Amniotic epithelial cell (primary cell): ENCODE measurements at places on chromosomes 12 and 14.

DNA sequence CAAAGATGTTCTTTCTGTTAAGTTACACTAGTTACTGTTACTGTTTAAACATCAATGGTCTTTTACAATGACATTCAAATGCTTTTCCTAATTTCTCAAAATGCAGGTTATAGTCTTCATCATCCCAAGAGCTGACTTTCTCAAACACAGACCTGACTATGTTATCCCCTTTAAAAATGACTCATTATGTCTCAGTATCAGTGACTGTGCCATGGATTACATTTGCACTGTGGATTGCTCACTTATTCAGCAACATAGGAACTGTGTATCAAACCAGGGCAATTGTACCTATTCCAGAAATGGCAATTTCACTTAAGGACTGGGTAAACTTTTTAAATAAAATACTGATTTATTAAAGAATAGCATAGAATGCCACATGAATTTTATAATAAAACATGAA is 630.2 kb upstream of the NOVA1 start:
- DNase-seq: no peak

- DNase-seq: peak; percentile 66
Measured at GRCh38 chr14:91173221-91173670, 59.4 kb downstream of the DGLUCY start.

GRCh38 chr12:131642101-131642540 is 68.8 kb upstream of the SFSWAP start:
- DNase-seq: no peak

- no peak for DNase-seq
Measured at GRCh38 chr12:130965214-130965613, 11.5 kb downstream of the ADGRD1 start.

DNA sequence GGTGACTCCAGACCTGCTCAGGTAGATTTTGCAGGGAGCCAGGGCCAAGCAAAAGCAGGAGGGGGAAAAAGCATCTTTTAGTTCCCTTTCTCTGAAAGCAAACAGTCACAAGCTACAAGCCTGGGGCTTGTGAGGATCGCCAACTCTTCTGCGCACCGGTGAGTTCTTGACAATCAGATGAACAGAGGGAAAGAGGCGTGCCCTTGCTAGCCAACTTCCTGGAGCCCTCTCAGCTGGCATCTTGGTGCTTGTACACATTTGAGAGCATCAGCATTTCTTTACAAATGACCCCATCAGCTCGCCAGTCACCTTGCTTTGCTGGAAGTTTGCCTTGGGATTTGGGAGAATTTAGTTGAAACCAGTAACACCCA is 55.5 kb downstream of the ZNF664 start:
- DNase-seq: no peak

GRCh38 chr14:101624536-101624935 is 63.2 kb downstream of the DIO3 start:
- DNase-seq: peak; percentile 10

- DNase-seq: no peak
Measured at GRCh38 chr12:115687094-115687493, 590.4 kb downstream of the MED13L start.

- peak; percentile 71 for DNase-seq
Measured at GRCh38 chr14:65359503-65359902, 53.0 kb upstream of the FUT8 start.

DNA sequence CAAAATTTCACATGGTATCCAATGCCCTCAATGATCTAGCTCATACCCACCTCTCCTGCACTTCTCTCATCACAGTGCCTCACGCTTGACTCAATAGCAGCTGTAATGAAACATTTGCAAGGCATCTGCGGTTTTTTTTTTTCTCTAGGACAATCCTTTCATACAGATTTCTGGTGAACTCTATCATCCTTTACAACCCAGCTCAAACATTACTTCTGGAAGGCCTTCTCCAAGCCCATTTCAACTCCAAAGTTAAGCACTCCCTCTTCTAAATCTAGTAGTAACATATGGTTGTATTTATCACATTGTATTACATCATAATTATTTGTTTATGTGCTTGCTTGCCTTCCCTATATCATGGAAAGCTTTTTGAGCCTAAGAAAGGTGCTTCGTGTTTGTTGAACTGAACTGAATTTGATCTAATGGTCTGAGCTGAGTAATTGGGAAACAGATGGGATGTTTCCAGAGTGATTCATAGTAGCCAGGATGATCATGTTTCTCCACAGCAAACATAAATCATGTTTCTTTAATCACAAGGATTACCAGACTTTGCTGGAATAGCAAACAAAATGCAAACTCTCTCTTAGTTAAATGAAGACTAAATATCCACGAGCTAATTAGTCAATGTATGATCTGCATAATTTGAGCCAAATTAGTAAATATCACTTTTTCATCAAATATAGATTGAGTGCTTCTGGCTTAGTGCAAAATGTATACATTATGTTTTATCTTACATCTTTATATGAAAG is 14.3 kb downstream of the CFL2 start:
- peak; percentile 95 for DNase-seq

- peak; percentile 67 for DNase-seq
Measured at GRCh38 chr12:111686574-111687105, 787 bp downstream of the ACAD10 start.

DNA sequence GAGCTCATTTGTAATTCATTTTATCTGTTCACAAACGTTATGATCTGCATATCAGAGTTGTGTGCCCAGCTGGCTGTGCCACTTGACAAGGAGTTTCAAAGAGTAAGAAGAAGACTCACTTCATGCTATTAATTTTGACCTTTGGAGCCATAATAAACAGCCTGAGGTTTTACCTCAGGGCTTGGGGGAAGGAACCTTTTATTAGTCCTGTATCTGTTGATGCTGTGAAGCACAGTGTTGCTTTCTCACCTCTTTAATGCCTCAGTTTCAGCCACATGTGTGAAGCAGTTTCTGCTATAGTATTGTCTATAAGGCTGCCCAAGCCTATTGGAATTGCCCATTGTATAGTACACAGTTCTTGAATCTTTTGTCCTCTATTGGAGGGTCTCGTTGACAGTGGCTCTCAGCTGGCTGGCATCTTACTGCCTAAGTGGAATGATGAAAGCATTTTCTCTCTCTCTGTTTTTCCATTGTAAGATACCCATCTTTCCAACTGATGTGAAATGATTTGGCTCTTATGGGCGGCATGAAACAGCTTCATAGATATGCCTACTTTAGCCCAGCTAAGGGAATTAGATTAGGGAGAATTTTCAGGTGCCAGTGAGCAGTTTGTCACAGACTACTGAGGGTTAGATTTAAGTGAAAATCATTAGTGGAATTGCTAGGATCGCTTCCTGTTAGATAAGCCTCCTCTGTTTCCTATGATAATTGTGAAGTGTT is 34.7 kb downstream of the GPATCH2L start:
- DNase-seq: no peak

GRCh38 chr14:52277552-52277951 is 10.1 kb downstream of the PTGDR start:
- DNase-seq: no peak

DNA sequence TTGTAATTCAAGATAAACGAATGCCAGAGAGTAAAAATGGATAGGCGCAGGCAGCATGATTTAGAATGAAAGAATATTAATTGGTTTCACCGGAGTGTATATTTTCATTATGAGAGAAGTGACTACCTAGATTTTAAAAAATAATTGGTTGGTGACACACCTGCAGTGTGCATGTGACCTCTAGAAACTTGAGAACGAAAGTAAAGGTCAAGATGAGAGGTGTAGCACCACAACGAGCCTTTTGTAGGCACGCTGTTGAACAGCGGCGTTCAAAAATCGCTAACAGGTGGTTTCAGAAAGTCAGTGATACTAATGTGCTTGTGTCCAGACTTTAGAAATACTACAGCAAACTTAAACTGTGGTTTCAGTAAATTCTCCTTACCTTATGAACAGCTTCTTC is 123.8 kb downstream of the NPAS3 start:
- DNase-seq: no peak

DNA sequence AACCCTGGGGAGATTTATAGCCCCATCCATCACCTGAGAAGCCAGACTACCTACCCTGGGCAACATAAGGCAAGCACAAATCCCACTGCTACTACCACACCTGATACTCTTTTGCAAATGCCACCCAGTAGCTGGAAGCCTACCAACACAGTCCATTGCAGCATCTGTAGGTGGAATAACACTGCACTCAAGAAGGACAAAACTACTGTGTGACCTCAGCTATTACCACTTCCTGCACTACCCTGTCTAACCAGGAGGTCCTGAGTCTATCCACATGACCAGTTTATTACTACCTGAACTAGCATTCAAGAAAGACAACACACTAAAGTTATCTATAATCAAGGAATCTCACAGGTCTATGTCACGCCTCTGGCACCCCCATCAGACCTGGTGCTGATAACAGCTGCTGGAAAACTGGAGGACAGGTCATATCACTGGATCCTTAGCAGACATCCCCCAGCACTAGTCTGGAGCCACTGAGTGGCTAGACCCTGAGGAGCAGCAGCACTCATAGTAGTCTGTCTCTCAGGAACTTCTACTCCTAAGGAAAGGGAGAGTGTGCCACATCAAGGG is 2.9 kb upstream of the CLEC1A start:
- no peak for DNase-seq

GRCh38 chr12:116142936-116143898 is 134.3 kb downstream of the MED13L start:
- DNase-seq: peak; percentile 87

GRCh38 chr12:67147447-67147846 is 121.7 kb upstream of the CAND1 start:
- no peak for DNase-seq

- peak; percentile 48 for DNase-seq
Measured at GRCh38 chr14:70188659-70189455, at the start of gene SLC8A3. Gene SLC8A3 (minus strand): TSS chr14:70188951. CDS start chr14:70168422, 20,529 bp downstream.

- DNase-seq: no peak
Measured at GRCh38 chr14:99679996-99680395, 4.1 kb upstream of the CYP46A1 start.

- DNase-seq: no peak
Measured at GRCh38 chr14:46819117-46819516, 167.5 kb upstream of the RPL10L start.

DNA sequence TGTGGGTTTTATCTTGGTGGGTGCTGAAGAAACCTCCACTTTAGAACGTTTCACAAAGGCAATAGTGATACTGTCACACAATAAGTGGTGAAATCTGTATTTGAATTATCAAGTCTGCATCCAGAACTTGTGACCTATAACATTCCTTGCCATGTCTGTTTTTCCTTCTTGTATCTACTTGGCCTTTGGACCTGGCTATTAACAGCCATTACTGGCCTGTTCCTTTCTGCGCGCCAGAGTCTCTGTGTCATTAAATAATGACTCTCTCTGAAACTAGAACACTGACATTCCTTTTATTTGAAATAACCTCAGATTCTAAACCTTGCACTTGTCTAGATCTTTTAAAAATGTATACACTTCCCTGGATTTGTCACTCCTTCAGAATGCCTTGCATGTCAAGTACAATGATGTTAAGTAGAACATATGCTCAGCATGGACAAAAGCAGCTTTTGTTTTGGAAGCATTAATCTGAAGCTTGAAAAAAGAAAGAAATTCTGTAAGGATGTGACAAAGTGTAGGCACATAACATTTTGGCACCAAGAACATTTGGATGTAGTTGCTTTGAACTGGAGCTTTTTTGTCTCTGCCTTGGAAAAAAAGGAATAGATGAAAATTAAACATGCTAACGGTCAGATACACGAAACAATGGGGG is 95.5 kb upstream of the RPL10L start:
- no peak for DNase-seq

- DNase-seq: no peak
Measured at GRCh38 chr14:71358209-71358931, 451.1 kb downstream of the PCNX1 start.

- DNase-seq: no peak
Measured at GRCh38 chr14:34183478-34183877, 232.6 kb upstream of the EGLN3 start.

- DNase-seq: no peak
Measured at GRCh38 chr14:91058042-91058581, 2.3 kb downstream of the RPS6KA5 start.

DNA sequence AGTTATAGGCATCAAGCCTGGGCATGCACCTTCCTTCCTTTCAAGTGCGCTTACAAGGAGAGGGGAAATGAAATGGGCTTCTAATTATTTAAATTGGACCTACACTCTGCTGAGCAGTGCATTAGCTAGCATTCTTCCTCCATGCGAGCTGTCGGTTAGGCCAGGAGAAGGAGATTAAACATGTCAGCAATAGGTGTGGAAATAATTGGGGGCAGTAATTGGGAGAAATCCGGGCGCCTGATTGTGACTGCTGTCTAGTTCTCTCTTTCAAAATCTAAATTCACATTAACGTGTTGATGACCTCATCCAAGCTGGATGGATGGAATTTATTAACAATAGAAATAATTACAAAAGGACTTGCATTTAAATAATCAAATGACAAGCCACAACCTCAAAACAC is 86.2 kb upstream of the SEL1L start:
- DNase-seq: no peak
